ENCODE measurements at places on chromosomes 16 and 17.
A peak's percentile ranks its signal among the peaks of the same experiment; 100 is the strongest.

DNA sequence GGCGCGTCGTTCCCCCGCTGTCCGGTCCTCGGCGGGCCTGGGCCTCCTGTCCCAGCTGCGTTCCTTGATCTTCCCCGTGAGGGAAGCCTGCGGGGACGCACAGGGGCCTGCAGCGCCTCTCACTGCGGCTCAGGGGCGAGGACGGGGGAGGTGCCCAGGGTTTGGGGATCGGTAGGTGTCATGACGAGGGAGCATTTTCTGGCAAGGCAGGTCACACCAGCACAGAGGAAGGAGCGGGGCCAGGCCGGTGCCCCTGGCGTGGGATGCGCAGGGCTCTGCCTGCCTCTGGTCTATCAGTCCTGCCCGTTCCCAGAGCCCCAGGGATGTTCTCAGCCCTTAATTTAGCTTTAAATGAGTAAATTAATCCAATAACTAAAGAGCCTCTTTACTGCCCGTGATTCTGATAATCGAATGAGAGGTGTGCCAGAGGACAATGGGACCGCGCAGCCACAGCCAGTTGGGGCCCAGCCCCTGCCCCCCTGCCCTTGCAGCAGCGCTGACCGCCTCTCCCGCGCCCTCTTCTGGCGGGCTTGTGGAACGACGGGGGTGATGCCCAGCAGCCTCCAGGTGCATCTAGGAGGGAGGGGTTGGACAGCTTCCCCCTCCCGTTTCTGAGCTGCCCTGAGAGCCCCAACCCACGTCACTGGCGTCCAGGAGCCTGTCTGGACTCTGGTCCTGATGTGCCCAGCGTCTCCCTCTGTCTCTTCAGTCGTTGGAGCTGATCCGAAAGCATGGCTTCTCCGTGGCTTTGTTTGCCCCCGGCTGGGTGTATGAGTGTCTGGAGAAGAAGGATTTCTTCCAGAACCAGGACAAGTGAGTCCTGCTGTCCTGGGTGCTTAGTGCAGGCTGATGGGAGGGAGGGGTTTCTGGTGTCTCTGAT is 7.9 kb downstream of the ENGASE start:
- DNase-seq: no peak

DNA sequence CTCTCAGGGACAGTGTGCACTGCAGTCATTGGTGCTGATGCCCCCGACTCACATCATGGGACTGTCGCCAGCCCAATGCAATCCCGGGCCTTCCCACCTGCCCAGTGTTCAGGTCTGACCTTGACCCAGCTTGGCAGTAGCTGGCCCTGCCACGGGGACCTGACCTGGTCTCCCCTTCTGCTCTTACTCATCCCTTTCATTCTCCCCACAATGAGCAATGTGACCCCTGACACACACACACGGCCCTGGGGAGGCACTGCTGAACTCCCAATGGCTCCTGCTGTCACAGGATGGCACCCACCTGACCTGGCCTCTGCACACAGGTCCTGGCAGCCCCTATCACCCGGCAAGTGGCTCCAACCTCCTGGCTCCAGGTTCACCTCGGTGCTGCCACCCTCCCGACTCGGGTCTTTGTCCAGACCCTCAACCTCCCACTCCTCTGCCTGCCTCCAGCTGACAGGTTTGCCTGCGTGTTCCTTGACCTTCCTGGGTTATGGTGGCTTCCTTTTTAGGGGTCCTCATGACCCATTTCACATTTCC is 6.6 kb downstream of the CD300C start:
- no peak for DNase-seq

GRCh38 chr16:69166221-69166833 is 20.6 kb upstream of the SNTB2 start:
- DNase-seq: no peak

- DNase-seq: no peak
Observed at GRCh38 chr17:70128727-70129238, 40.5 kb upstream of the KCNJ2 start.

DNA sequence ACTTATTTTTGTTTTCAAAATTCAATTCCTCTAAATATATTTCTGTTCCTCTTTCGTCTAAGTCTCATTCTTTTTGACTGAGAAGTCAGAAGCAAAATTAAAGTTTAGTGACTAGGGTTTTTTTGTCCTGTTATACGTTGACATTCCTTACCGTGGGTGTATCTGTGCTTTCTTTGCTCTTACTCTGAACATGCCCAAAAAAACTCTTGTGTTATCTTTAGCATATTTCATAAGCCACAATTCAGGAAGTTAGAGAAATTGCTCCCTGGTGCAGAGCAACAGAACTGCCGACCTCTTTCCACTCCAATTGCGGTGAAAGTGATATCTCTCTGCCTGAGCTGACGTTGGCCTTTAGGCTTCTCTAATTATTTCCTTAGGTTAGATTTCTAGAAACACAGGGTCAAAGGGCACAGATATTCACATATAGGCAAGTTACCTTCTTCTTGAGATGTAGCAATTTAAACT is 65.7 kb downstream of the CENPV start:
- DNase-seq: peak; percentile 82

- no peak for DNase-seq
Observed at GRCh38 chr16:53061701-53062159, 6.9 kb downstream of the CHD9 start.
